IPS DF 6.9 (cell line): ENCODE measurements at places on chromosomes 11 and 22.
A peak's percentile ranks its signal among the peaks of the same experiment; 100 is the strongest.

DNA sequence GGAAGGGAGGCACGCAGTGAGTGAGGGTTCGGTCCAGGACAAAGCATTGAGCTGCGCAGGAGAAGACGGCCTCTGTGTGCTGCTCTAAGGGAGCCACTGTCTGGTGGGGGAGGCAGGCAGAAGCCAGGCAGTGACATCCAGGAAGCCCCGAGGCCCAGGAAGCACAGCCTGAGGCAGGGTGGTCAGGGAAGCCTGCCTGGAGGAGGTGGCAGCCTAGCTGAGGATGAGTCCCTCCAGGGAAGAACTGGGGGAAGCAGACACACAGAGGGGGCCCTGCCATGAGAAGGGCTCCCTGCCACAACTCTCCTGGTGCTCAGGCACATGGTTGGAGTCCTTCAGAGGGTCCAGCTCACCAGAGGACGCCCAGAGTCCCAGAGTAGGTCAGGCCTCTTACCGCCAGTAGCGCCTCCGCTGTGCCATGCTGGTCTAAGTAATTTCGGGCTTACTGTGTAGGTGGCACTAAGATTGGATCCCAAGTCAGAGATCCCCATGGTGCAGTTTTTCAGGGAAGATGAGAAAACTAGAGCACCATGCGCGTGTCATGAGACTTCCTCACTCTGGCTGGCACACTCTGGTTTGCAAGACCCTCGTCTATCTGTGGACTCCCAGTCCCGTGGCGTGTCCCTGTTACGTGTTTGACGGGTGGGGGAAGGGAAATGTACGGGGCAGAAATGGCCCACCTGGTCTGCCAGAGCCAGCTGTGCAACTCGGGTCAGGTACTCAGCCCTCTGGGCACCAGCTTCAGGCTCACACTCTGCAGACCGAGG lies 887.2 kb downstream of the BRD1 start:
- DNase-seq = no peak
- H3K4me3 ChIP-seq = no peak overlapping the region
- no peaks in the 10 kb centered on the region; the same call in 1 of the 2 replicates for H3K36me3 ChIP-seq
- no peaks in the 10 kb centered on the region for H3K27me3 ChIP-seq
- H3K27ac ChIP-seq = no peak overlapping the region
- H3K4me1 ChIP-seq = no peaks in the 10 kb centered on the region

GRCh38 chr11:13114566-13115379 lies 105.7 kb downstream of the RASSF10 start:
- no peaks in the 10 kb centered on the region for H3K36me3 ChIP-seq
- no peaks in the 10 kb centered on the region for H3K27me3 ChIP-seq
- no peak overlapping the region for H3K4me3 ChIP-seq
- H3K4me1 ChIP-seq = peaks cover 3% of the 10 kb centered on the region; the same call in 1 of the 2 replicates
- peak; percentile 43 for DNase-seq
- no peak overlapping the region for H3K27ac ChIP-seq

- H3K27ac ChIP-seq = no peak overlapping the region
- no peak for DNase-seq
- no peaks in the 10 kb centered on the region for H3K27me3 ChIP-seq
- H3K4me1 ChIP-seq = no peaks in the 10 kb centered on the region
Observed at GRCh38 chr11:122197066-122197987, 81.3 kb upstream of the BLID start.

- no peak overlapping the region for H3K27ac ChIP-seq
- H3K4me1 ChIP-seq = peaks cover 2% of the 10 kb centered on the region
- no peaks in the 10 kb centered on the region for H3K36me3 ChIP-seq
- no peaks in the 10 kb centered on the region for H3K27me3 ChIP-seq
Observed at GRCh38 chr11:11984563-11984962, 23.9 kb downstream of the DKK3 start.

GRCh38 chr22:30426388-30427353 lies 1.1 kb downstream of the MTFP1 start:
- peaks cover 7% of the 10 kb centered on the region; the same call in 1 of the 2 replicates for H3K36me3 ChIP-seq
- peaks cover 5% of the 10 kb centered on the region; the same call in 1 of the 2 replicates for H3K4me1 ChIP-seq
- no peaks in the 10 kb centered on the region for H3K27me3 ChIP-seq
- H3K27ac ChIP-seq = no peak overlapping the region
- peak; percentile 87 for DNase-seq

GRCh38 chr11:2689651-2690575 lies 9.9 kb downstream of the KCNQ1OT1 start:
- H3K27ac ChIP-seq = no peak overlapping the region
- H3K4me3 ChIP-seq = no peak overlapping the region
- no peaks in the 10 kb centered on the region for H3K27me3 ChIP-seq
- H3K4me1 ChIP-seq = peaks cover 48% of the 10 kb centered on the region
- H3K36me3 ChIP-seq = no peaks in the 10 kb centered on the region; the same call in 1 of the 2 replicates

- H3K27ac ChIP-seq = no peak overlapping the region
- no peaks in the 10 kb centered on the region for H3K27me3 ChIP-seq
- DNase-seq = no peak
- peaks cover 4% of the 10 kb centered on the region; the same call in 1 of the 2 replicates for H3K4me1 ChIP-seq
Observed at GRCh38 chr11:31879681-31880080, 68.6 kb upstream of the PAX6 start.
